ENCODE measurements at places on chromosomes 3 and 15. TPM values are rescaled to one million over a fixed set of nuclear protein-coding genes. Genes with fewer than 3 reads are reported as not detected.

DNA sequence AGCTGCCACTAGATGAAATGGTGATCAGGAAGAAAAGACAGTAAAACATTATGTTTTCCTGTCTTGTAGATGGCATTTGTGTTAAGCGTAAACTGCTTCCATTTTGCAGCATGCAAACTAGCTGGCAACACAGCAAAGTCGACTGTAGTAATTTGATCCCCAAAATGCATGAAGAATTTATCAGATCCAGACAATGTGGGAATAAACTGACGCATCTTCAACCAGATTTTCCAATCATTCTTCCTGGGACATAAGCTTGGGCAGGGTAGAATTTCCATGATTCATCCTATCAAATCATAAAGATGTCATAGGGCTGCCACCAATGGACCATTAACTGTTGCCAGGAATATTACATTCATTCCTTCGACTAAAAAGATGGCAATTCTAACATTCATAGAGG, 260.3 kb downstream of the ERC2 start:
- no peak overlapping the region for H3K4me3 ChIP-seq
- no peaks in the 10 kb centered on the region for H3K4me1 ChIP-seq
- H3K27ac ChIP-seq = no peak overlapping the region
- H3K27me3 ChIP-seq = peaks cover 21% of the 10 kb centered on the region
- no peak for DNase-seq

DNA sequence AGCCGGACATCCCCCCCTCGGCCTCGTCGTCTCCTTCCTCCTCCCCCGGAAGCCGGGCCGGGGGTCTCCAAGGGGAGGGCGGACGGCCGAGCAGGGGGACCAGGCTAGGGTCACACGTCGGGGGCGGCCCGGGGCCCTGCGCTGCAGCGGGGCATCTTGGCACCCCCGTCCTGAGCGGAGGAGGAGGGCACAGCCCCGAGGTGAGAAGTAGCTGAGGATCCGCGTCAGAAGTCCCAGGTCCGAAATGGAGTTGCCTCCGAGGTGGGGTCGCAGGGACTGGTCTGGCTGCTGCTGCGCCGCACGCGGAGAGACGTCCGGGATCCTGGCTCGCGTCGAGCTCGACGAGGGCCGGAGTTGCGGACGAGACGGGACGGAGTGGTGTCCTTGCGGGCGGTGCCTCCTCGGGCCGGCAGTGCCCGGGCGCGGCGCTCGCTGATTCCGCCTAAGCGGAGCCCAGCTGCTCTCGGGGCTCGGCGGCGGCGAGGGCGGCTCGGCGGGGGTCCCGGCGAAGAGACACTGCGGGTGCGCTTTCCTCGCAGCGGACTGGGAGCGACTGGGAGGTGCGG, at the start of gene ADCY5:
ADCY5 (minus strand) TSS at position 555 of the 566 bp plus-strand sequence; CDS start at position 10, 545 bp downstream.
- no peaks in the 10 kb centered on the region for H3K36me3 ChIP-seq
- DNase-seq = no peak
- peaks cover 7% of the 10 kb centered on the region for H3K4me1 ChIP-seq
- peak within 1 kb of the TSS; percentile 70 for H3K4me3 ChIP-seq
- H3K27me3 ChIP-seq = peaks cover 47% of the 10 kb centered on the region
- no peak within 1 kb of the TSS for H3K27ac ChIP-seq

SLC28A2 gene
- not detected for total RNA-seq

- no peak overlapping the region for H3K27ac ChIP-seq
- peaks cover 5% of the 10 kb centered on the region for H3K4me1 ChIP-seq
- peaks cover 42% of the 10 kb centered on the region for H3K36me3 ChIP-seq
- H3K4me3 ChIP-seq = no peak overlapping the region
- no peaks in the 10 kb centered on the region for H3K27me3 ChIP-seq
Observed at GRCh38 chr15:58805095-58805494, 34.0 kb downstream of the MINDY2 start.

DNA sequence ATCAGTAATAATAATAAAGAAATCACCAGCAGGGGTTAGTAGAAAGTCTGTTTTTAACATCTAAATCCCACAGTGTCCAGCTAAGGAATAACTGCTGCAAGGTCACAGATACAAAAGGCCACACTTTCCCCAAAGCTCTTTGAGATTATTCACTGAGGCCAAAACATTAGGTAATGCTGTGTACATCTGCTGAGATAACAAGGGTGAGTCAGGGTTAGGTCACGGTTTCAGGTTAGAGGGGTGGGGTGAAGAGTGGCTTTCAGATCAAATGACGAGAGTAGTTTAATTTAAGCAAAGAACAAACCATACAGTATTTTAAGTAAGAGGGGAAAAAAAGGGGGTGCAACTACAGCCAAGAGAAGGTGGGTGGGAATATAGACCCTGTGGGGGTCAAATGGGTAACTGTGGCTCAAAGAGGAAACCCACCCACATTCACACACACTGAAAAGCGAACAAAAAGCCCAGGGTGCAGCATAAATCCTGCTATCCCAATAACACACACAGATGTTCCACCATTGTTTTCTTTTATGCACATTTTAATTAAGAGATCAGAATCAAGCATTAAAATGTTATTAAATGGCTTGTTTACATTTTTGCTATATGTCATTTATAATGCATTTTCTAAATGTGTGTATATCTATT, 412.9 kb downstream of the TIGIT start:
- no peak overlapping the region for H3K27ac ChIP-seq
- H3K4me1 ChIP-seq = peaks cover 26% of the 10 kb centered on the region
- H3K27me3 ChIP-seq = no peaks in the 10 kb centered on the region

DNA sequence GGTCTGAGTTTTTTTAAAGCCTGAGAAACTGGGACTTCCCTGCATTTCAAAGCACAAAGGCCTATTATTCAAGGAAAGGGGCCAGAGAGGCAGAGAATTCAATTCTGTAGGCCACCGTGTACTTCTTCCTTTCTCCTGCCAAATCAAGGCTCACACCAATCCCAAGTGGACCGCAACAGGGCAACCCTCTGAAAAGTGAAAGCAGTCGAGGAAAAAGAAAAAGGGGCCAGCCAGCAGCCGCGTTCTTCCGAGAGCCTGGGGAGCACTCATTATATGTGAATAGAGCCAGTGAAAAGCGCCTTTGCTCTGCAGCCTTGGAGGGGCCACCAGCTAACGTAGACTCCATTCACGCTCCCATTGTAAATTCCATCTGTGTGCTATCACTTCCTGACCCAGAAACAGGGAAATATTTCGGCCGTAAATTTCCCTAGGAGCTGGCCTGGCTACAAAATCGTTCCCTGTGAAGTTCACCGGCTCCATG, 45.9 kb upstream of the THUMPD3 start:
- no peak overlapping the region for H3K27ac ChIP-seq
- no peak for DNase-seq
- no peaks in the 10 kb centered on the region for H3K36me3 ChIP-seq
- H3K27me3 ChIP-seq = no peaks in the 10 kb centered on the region
- no peaks in the 10 kb centered on the region for H3K4me1 ChIP-seq

GRCh38 chr3:113053169-113053568, 62.4 kb downstream of the GTPBP8 start:
- H3K27me3 ChIP-seq = no peaks in the 10 kb centered on the region
- no peak for DNase-seq
- H3K4me3 ChIP-seq = no peak overlapping the region
- H3K36me3 ChIP-seq = no peaks in the 10 kb centered on the region
- no peak overlapping the region for H3K27ac ChIP-seq

CEMIP gene
- total RNA-seq = not detected

DNA sequence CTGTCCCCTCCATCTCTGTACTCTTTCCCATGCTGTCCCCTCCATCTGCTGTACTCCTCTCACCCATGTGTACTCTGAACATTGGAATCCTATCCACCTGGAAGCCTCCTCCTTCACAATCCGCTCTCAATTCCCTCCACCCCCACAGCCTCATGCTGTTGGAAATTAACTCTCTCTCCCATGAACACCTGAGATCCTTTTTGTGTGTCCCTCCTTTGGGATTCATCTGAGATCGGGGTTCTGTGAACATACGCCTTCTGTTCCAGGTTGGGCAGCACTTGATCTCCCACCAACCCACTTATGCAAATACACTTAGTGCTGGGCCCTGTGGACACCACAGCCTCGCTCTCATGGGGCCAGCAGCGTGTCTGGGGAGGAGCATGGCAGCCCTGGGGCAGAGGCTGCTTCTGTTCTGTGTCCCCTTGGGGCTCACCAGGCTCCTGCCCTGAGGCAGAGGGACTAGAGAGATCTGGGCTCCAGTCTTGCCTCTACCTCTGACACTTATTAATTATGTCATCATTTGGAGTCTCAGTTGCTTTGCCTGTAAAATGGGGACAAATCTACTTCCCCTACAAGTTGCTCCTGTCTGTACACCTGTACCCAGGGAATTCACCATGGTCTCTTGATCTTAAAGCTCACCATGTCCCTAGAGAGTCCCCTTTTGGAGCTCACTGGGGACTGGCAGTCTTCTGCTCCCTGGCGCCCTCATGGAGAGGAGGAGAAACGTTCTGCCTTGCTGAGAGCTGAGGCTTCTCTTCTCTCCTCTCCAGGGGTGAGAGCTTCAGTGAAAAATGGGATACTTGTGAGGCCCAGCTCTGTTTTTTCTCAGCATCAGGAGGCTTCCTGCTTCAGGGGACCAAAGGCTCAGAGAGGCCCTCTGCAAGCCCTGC, 42.7 kb downstream of the ITGA11 start:
- H3K27ac ChIP-seq = no peak overlapping the region
- no peaks in the 10 kb centered on the region for H3K36me3 ChIP-seq
- H3K4me3 ChIP-seq = no peak overlapping the region
- no peaks in the 10 kb centered on the region for H3K4me1 ChIP-seq
- DNase-seq = no peak

DNA sequence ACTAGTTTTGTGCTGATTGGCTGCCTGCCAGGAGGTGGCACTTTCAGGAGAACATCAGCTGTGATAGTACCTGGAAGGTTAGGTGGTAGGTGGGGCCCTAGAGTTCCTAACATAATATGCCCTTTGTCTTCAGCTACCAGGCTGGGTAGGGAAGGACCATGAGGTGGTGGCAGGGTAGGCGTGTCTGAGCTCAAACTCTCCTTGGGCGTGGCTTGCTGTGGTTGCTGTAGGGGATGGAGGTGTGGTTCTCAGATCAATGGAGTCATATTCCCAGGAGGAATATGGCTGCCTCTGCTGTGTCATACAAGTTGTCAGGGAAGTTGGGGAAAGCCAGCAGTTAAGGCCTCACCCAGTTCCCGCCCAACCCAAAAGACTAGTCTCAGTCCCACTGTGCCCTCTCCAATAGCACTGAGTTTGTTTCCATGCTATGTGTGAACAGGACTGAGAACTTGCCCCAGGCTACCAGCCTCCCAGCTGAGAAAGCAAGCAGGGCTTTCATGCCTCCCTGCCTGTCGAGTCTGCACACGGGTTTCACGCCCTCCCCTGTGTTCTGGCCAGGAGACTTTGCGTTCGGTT, 107.7 kb downstream of the CHCHD4 start:
- no peak for DNase-seq
- peaks cover 1% of the 10 kb centered on the region for H3K4me1 ChIP-seq
- no peak overlapping the region for H3K4me3 ChIP-seq
- no peak overlapping the region for H3K27ac ChIP-seq
- peaks cover 49% of the 10 kb centered on the region for H3K27me3 ChIP-seq

DNA sequence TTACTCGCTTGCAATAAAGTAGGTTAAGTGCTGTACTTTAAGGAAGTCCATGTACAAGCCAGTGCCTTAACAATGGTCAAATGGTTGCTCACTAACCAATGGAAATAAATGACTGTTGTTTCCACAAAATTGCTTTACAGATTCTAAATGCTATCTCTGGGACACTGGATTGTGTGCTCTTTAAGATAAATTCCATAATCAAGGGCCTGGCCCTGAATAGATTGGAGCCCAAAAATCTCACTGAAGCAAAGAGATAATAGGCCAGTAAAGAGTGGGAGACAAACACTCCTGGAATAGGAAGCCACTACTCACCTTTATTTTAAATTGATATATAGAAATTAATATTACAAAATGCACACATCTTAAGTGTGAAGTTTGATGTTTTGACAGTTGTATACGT, 62.4 kb upstream of the GOLGA6B start:
- H3K27ac ChIP-seq = no peak overlapping the region
- DNase-seq = no peak
- H3K4me3 ChIP-seq = no peak overlapping the region
- H3K27me3 ChIP-seq = no peaks in the 10 kb centered on the region

PYDC2 gene
- total RNA-seq = not detected

All from naive thymus-derived CD8-positive, alpha-beta T cell (primary cell).